T-cell (primary cell): ENCODE measurements at places on chromosomes 16 and 17. TPM values are rescaled to one million over a fixed set of nuclear protein-coding genes. Genes with fewer than 3 reads are reported as not detected.

GRCh38 chr16:10386517-10387100, 748 bp downstream of the ATF7IP2 start:
- H3K4me1 ChIP-seq = peaks cover 19% of the 10 kb centered on the region
- peak overlapping the region; percentile 76 for H3K4me3 ChIP-seq
- H3K27ac ChIP-seq = peak overlapping the region; percentile 47
- peaks cover 5% of the 10 kb centered on the region for H3K36me3 ChIP-seq

DNA sequence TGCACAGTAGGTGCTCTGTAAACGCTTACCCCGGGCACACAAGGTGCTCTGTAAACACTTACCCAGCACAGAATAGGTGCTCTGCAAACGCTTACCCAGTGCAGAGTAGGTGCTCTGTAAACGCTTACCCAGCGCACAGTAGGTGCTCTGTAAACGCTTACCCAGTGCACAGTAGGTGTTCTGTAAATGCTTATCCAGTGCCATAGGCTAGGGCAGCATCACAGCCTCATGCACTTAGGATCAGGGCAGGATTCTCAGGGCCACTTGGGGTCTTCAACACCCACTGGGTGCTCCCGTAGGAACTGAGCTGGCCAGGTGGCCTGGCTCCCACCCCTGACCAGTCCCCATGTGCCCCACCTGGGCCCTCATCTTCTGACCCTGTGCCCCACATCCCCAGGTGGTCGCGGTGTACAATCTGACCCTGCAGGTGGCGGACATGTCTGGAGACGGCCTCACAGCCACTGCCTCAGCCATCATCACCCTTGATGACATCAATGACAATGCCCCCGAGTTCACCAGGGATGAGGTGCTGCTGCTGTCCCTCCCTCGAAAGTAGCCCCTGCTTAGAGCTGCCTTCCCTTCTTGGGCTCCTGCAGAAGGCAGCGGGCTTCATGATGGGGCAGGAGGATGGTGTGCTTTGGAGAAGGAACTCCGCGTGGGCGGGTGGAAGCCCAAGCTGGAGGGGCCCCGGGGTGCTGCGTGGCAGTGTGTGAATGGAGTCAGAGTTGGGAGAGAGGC, 13.1 kb downstream of the SLC22A31 start:
- no peaks in the 10 kb centered on the region for H3K36me3 ChIP-seq
- H3K27ac ChIP-seq = no peak overlapping the region
- DNase-seq = peak; percentile 20
- H3K27me3 ChIP-seq = peaks cover 4% of the 10 kb centered on the region
- no peak overlapping the region for H3K4me3 ChIP-seq
- H3K4me1 ChIP-seq = no peaks in the 10 kb centered on the region

DNA sequence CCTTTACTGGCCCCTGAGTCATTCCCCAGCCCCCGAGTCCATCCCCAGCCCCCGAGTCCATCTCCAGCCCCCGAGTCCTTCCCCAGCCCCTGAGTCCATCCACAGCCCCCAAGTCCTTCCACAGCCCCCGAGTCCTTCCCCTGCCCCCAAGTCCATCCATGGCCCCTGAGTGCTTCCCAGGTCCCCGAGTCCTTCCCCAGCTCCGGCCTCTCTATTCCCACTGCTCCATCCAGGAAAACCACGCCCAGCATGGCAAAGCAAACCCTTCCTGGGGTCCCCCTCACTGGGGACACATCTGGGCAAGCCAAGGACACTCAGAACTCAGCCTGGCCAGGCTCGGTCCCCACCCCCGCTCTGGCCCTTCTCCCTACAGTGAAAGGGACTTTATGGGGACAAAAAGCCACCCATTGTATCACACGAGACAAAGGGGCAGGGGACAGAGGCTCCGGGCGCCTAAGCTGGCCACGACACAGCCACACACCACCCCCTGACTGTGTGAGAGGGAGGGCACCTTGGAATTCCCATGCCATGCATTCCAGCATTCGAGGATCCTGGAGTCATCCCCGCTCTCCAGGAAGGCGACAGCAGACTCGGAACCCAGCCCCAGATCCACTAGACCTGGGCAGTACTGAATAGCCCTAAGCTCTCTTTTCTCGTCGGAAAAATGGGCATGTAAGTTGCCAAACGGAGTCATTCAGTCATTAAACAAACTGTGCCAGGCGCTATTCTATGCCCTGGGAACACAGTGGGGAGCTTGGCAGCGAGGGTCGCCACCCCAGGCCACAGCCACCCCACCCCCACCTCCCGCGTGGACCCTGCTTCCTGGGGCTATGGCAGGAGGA, 14.0 kb downstream of the PLLP start:
- H3K36me3 ChIP-seq = no peaks in the 10 kb centered on the region
- H3K27ac ChIP-seq = no peak overlapping the region
- no peak for DNase-seq
- H3K4me1 ChIP-seq = peaks cover 26% of the 10 kb centered on the region
- H3K4me3 ChIP-seq = no peak overlapping the region

DNA sequence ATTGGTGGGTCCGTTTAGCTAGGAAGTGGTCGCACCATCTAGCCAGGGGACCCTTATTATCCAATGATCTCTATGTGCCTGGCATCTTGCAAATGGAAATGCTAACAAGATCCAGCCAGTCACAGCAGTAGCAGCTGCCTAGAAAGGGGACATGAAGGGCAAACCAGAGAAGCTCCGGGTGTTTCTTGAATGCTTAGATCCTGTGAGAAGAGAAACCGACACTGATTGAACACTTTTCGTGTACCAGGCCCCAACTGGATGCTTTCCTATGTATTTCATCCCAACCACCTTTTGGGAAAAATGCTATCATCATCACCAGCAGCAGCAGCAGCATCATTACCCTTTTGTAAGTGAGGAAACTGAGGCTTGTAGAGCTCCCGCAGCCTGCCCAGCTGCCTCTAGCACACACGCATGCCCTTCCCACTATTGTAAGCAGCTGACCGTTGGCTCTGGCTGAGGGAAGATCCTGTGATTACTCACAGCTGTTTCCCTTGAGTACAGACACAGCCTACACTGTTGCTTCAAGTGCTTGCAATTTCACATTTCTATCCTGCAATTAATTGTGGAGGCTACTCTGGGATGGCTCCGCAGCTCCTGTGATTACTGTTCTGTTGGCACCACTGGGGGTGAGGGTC, 180.7 kb upstream of the CACNG5 start:
- H3K36me3 ChIP-seq = peaks cover 12% of the 10 kb centered on the region
- no peaks in the 10 kb centered on the region for H3K27me3 ChIP-seq
- peaks cover 13% of the 10 kb centered on the region for H3K4me1 ChIP-seq
- H3K4me3 ChIP-seq = no peak overlapping the region
- no peak for DNase-seq

DNA sequence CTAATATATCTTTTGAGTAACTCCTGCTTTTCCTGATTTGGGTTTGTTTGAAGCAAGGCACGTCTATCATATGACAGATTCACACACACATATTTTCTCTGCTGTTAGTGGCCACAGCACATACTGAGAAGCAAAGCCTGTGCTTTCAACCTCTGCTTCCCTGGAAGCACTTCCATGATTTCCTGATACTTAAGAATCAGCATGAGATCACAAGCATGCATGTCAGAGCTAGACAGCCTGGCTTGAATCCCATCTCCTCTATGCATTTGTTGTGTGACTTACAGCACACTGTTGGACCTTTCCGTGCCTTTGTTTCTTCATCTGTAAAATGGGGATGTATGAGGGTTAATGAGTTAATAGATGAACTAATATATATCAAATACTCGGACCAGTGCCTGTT, 151.1 kb upstream of the NOL11 start:
- H3K4me1 ChIP-seq = no peaks in the 10 kb centered on the region
- H3K36me3 ChIP-seq = peaks cover 2% of the 10 kb centered on the region
- H3K27me3 ChIP-seq = no peaks in the 10 kb centered on the region
- H3K27ac ChIP-seq = no peak overlapping the region
- DNase-seq = no peak

GRCh38 chr17:31226373-31226772, 70.7 kb downstream of the OMG start:
- H3K4me1 ChIP-seq = no peaks in the 10 kb centered on the region
- no peaks in the 10 kb centered on the region for H3K27me3 ChIP-seq
- H3K36me3 ChIP-seq = no peaks in the 10 kb centered on the region
- no peak for DNase-seq
- H3K27ac ChIP-seq = no peak overlapping the region

- peaks cover 4% of the 10 kb centered on the region for H3K4me1 ChIP-seq
- peaks cover 18% of the 10 kb centered on the region for H3K36me3 ChIP-seq
- no peak for DNase-seq
These were observed 51.5 kb downstream of the HIC1 start for GRCh38 chr17:2106308-2106955.

- no peak for DNase-seq
- no peak overlapping the region for H3K4me3 ChIP-seq
- no peak overlapping the region for H3K27ac ChIP-seq
These were observed 9.1 kb downstream of the KCNH4 start for GRCh38 chr17:42171831-42172230.

GRCh38 chr16:28839899-28840298, 6.2 kb downstream of the TUFM start:
- peaks cover 16% of the 10 kb centered on the region for H3K36me3 ChIP-seq
- H3K27me3 ChIP-seq = no peaks in the 10 kb centered on the region
- H3K4me3 ChIP-seq = no peak overlapping the region

- no peaks in the 10 kb centered on the region for H3K27me3 ChIP-seq
- no peak overlapping the region for H3K4me3 ChIP-seq
- DNase-seq = no peak
- H3K4me1 ChIP-seq = no peaks in the 10 kb centered on the region
- H3K36me3 ChIP-seq = no peaks in the 10 kb centered on the region
These were observed 50.7 kb downstream of the SLC5A11 start for GRCh38 chr16:24896439-24896838.

DNA sequence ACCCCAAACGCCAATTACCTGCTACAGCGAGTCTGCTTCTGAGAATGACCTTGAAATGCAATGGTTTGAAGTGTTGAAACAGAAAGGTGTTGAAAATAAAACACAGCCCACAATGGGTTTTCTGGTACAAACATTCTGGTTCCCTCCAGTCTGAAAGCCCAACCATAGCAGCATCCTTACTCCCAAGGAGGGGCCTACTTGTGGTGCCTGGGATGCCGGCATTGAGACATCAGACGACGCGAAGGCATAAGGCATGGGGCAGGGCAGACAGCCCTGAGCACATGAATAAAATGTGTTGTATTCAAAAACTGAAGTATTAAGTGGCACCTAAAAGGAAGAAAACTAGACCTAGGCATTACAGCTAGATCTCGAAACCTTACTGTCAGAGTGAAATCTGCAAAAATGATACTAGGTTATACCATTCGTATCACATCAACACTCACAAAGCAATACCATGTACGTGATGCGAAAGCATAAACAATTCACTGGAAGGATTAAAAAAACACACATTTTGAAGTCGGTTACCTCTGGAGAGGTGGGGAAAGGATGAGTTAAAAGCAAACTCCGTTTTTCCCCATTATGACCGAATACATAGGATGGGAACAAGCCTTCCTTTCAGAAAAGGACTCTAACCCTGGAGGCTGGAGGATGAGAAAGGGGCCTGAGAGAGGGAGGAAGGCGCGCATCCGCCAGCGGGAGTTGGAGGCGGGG, 702 bp downstream of the NUDT21 start:
- H3K27ac ChIP-seq = peak overlapping the region; percentile 50
- peaks cover 21% of the 10 kb centered on the region for H3K4me1 ChIP-seq
- no peak for DNase-seq
- H3K36me3 ChIP-seq = peaks cover 6% of the 10 kb centered on the region
- H3K27me3 ChIP-seq = no peaks in the 10 kb centered on the region
- peak overlapping the region; percentile 96 for H3K4me3 ChIP-seq

GRCh38 chr16:4330277-4330874, 14.5 kb downstream of the GLIS2 start:
- peaks cover 17% of the 10 kb centered on the region for H3K4me1 ChIP-seq
- H3K4me3 ChIP-seq = no peak overlapping the region
- no peak overlapping the region for H3K27ac ChIP-seq
- DNase-seq = peak; percentile 53
- no peaks in the 10 kb centered on the region for H3K36me3 ChIP-seq

DNA sequence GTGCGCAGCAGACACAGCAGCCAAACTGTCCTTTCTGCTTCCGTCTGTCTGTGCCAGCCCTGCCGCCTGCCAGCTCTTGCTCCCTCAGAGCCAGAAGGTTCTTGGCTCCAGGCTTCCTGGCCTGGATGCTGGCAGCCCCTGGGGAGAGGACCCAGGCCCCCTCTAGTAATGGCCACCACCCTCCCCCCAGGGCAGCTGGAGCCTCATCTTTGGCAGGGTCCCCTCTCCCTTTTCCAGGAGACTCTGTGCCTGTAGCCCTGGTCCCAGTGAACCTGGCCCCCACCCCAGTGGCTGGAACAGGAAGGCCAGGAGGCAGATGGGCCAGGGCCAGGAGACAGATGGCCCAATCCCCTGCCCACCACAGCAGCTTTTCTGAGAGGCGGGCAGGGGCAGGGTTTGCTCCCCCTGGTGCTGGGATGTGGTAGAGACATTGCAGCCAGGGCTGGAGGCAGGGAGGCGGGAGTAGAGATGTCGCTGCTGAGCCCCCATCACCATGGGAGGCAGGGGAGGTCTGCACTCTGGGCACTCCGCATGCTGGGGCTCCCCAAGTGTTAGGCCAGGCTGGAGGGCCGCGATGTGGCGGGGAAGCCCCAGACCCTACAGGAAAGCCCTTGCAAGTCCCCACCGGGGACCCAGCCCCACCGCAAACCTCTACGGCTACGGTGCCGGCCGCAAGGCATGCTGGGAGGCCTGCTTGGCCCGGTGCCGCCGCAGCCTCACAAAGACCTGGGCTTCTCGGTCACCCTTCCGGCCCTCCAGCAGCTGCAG, 16.7 kb downstream of the UNC13D start:
- no peaks in the 10 kb centered on the region for H3K27me3 ChIP-seq
- peak overlapping the region; percentile 61 for H3K27ac ChIP-seq
- H3K4me1 ChIP-seq = peaks cover 4% of the 10 kb centered on the region
- peak; percentile 63 for DNase-seq

DNA sequence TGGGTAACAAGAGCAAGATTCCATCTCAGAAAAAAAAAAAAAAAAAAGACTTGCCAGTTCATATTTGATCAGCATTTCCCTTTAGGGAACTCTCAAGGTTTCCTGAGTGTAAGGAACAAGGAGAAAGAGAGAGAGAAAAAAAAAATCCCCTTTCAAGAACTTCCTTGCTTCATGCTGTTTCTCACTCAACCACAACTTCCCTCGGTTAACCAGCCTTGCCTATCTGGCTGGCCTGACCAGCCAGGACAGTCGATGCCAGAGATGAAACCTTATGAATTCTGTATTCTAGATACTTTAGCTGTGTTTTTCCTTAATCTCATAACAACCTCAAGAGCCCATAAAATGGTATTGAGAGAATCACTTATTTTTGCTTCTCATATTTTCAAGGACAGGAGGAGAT, 2.6 kb upstream of the N4BP1 start:
- H3K27ac ChIP-seq = peak overlapping the region; percentile 97
- no peaks in the 10 kb centered on the region for H3K27me3 ChIP-seq

- DNase-seq = peak; percentile 15
- peak overlapping the region; percentile 64 for H3K27ac ChIP-seq
- peaks cover 3% of the 10 kb centered on the region for H3K27me3 ChIP-seq
- H3K4me1 ChIP-seq = peaks cover 33% of the 10 kb centered on the region
- no peak overlapping the region for H3K4me3 ChIP-seq
- H3K36me3 ChIP-seq = no peaks in the 10 kb centered on the region
These were observed 62.6 kb downstream of the PLCG2 start for GRCh38 chr16:81841722-81842121.

GRCh38 chr16:72474501-72475123, 302.7 kb upstream of the PMFBP1 start:
- DNase-seq = no peak
- H3K36me3 ChIP-seq = no peaks in the 10 kb centered on the region
- no peaks in the 10 kb centered on the region for H3K27me3 ChIP-seq
- H3K4me1 ChIP-seq = no peaks in the 10 kb centered on the region
- H3K27ac ChIP-seq = no peak overlapping the region
- H3K4me3 ChIP-seq = no peak overlapping the region

The HSD3B7 gene
- total RNA-seq = 2.3 TPM

The TVP23B gene
- total RNA-seq = 30.6 TPM

The PHAF1 gene
- total RNA-seq = 19.5 TPM

The VMO1 gene
- total RNA-seq = 0.63 TPM

The PERCC1 gene
- total RNA-seq = 0.90 TPM

The CALB2 gene
- total RNA-seq = not detected

The ADAD2 gene
- 0.25 TPM for total RNA-seq

The DNASE1 gene
- total RNA-seq = 22.6 TPM
